IPS-NIHi11 (cell line): ENCODE measurements at places on chromosomes 12 and 14.
A peak's percentile ranks its signal among the peaks of the same experiment; 100 is the strongest.

GRCh38 chr12:111412007-111412829 is 6.5 kb downstream of the SH2B3 start:
- DNase-seq = peak; percentile 74

DNA sequence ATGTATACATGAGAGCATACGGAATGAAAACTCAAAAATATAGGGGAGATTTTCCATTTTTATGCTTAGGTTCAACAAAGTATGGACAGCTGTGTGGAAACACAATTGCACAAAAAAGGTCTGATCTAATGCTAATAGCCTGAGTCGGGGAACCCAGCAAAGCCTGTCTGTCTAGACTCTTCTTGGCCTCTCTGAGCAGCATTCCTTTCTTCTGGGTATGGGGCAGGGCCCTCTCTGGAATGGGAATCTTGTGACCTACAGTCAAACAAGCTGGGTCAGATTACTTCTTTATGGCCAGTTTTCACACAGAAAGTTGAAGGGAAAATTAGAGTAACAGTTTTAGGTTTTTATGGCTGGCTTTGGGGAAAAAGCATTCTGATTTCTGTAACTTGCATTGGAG is 534.0 kb upstream of the LMO3 start:
- no peak for DNase-seq

DNA sequence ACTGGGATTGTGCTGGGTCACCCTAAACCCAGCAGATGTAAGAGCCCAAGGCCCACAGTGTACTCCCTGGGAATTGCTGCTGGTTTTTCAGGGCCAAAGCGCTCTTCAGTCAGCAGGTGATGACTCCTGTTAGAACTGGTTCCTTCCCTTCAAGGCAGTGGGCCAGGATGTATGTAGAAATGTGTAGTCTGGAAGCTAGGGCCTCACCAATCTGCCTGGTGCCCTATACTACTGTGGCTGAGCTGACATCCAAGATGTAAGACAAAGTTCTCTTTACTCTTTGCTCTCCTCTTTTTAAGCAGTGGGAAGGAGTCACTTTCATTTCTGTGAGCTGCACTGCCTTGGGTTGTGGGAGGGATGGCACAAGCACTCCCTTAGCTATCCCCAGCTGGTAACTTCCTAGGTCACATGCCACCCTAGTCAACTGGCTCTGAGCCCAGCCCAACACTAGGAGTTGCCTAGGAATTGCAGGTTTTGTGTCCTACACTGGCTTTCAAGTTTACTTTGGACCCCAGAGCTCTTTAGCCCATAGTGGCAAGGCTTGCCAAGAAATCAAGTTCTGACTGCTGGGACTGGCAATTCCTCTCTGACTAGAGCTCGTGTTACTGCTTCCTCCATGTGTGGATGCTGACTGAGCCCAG is 249.2 kb downstream of the C12orf50 start:
- no peak for DNase-seq

GRCh38 chr12:31019976-31020375 is 53.7 kb upstream of the DDX11 start:
- DNase-seq = no peak

DNA sequence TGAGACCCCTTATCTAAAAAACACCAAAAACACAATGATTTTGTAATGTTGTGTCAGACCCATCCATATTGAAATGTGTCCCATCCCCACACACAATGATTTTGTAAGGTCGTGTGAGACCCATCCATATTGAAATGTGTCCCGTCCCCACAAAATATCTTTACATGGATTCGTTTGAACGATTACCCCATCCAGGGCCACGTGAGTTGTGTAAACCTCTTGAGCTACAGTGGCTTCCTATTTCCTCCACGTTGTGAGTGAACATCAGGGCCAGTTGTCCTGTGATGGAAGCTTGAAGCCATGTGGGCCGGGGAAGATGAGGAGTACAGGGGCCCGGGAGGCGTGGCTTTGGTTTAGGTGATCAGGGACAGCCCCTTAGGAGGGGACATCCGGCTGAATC is 27.0 kb upstream of the ULK1 start:
- DNase-seq = no peak

DNA sequence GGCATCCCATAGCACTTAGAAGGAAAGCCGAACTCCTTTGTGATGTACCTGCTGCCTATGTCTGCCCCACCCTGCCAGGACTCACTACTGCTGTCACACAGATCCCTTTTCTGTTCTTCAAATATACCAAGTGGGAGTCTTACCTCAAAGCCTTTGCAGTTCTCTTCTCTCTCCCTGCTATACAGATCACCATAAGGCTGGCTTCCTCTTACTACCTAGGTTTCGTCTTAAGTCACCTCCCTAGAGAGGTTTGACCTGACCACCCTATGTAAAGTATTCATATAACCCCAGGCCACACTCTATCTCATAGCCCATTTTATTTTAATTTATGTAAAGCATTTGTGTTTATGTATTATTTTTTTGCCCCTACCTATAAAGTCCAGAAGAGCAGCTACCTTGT is 117.6 kb downstream of the CRADD start:
- DNase-seq = no peak

- DNase-seq = no peak
These were observed 50.8 kb downstream of the PPP2R5E start for GRCh38 chr14:63492391-63492790.

GRCh38 chr14:55220230-55220629 is 28.8 kb upstream of the DLGAP5 start:
- DNase-seq = no peak

DNA sequence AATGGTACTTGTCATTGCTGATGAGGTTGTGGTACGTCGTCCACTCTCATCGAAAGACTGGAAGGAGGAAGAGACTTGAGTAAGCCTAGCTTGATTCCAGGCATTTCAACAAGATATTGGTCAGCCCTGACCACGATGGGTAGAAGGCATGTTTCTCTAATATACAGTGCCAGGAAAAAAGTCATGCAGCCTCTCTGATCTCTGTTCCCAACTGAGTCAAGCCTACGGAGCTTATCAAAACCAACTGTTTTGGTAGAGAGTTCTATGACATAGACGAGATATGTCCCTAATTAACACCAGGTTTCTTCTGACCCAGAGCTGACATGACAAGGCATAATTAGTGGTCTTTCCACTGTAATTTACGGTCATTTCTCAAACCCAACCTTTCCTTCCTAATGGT is 58.5 kb downstream of the NIN start:
- no peak for DNase-seq

- DNase-seq = no peak
These were observed 100.5 kb downstream of the EXOC5 start for GRCh38 chr14:57168138-57168679.
